ENCODE measurements at places on chromosomes 16 and 17.

DNA sequence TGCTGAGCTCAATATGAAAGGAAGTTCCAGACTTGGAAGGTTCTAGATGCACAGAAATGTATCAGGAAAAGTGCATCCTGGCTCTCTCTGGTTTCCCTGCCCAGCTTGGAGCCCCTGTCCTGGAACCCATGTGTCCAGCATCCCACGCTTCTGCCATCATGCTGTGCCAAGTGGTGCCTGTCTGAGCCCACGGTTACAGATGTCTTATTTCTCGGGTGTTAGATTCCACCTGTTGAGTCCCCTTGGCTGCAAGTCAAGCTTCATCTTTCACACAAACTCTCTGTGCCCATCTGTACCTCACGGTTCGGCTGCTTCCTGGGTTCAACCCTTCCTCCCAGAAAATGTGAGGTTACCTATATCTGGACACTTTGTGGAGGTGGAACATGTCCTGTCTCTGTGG, 22.5 kb downstream of the OR1D5 start:
- no peak for DNase-seq

DNA sequence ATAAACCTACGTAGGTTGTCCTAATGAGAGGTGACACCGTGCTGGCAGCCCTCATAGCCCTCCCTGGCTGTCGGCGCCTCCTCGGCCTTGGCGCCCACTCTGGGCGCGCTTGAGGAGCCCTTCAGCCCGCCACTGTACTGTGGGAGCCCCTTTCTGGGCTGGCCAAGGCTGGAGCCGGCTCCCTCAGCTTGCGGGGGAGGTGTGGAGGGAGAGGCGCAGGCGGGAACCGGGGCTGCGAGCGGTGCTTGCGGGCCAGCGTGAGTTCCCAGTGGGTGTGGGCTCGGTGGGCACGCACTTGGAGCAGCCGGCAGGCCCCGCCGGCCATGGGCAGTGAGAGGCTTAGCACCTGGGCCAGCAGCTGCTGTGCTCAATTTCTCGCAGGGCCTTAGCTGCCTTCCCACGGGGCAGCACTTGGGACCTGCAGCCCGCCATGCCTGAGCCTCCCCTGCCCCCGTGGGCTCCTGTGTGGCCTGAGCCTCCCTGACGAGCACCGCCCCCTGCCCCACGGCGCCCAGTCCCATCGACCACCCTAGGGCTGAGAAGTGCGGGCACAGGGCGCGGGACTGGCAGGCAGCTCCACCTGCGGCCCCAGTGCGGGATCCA, 40.1 kb upstream of the AMZ2 start:
- DNase-seq = no peak

GRCh38 chr16:87324411-87325275, 7.5 kb upstream of the C16orf95 start:
- no peak for DNase-seq

DNA sequence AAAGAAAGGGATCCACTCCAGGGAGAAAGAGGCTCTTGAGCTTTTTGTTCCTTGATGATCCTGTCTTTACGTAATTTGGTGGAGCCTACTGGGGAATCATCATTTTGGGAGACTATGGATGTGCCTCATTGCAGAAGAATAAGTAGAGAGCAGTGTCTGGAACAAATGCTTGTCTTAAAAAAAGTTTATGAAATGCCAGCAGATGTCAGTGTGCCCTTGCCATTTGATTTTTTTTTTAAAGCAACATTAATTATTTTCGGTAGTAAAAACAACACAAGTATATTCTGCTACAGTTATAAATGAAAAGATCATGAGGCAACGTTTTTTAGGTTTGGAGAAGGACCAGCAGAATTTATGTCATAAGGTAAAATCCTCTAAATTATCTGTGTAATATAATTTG, 934.8 kb upstream of the EEF2KMT start:
- no peak for DNase-seq

GRCh38 chr17:35731917-35732805, 722 bp downstream of the RASL10B start:
- DNase-seq = no peak

DNA sequence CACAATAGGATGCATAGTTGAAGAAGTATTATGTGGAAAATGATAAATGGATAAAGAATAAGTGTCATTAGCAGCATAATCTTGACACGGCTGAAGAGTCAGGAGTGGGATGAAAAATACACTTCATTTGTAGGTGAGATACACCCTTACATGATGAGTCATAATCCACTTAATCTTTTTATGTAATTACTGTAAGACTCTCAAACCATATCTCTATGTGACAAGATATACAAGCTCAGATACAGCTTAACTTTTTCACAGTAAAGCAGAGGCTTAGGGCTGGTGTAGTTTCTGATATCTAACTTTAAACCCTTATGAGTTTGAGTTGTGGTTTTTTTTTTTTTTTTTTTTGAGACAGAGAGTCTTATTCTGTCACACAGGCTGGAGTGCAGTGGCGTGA, 101.2 kb downstream of the FTO start:
- no peak for DNase-seq

DNA sequence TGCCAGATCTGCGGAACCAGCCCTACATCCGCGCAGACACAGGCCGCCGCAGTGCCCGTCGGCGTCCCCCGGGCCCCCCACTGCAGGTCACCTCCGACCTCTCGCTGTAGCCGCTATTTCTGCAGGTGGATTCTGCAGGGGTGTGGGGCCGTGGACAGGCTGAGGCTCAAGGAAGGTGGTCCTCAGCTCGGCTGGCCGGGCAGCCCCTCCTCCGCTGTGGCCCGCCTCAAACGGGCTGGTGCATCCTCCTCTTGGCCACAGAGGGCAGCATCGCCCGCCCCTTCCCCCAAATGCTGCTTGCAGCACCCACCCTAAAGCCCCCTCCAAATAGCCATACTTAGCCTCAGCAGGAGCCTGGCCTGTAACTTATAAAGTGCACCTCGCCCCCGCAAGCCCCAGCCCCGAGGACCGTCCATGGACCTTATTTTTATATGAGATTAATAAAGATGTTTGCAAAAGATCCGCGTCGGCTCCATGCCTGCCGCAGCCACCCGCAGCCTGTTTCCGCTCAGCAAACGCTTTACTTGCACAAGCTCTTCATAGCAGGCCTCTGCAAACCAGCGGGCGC, 14.9 kb downstream of the SPATA32 start:
- DNase-seq = no peak

DNA sequence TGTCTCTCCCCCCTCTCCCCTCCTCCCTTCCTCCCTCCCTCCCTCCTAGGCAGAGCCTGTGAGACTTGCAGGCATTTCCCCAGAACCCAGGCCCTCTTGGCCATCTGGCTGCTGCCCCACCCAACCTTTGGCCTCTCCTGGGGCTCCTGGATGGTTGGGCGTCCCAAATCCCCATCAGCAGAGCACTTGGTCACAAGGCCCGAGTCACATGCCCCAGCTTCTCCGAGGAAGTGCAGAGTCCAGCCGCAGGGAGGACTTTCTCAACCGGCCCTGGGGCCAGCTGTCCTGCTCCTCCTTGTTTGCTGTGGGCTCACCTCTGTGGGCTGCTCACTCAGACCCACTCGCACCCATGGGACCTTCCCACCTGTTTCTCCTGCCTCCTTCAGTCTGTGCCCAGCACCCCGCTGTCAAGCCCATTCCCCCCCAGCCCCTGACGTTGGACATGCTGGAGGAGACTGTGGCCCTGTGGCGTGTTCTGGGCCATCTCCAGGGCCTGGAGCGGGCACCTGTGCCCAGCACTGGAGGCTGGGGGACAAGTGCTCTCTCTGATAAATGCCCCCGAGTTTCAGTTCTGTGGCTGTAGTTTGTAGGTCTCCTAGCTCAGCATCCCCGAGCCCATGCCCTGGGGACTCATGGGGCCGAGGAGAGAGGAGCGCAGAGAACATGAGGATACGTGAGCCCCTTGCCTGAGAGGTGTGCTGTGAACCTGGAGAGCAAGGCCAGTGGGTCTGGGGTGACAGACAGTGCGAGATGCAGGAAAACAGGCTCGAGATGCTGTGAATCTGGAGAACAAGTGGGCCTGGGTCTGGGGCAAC, 42.3 kb upstream of the ZNF750 start:
- DNase-seq = no peak

DNA sequence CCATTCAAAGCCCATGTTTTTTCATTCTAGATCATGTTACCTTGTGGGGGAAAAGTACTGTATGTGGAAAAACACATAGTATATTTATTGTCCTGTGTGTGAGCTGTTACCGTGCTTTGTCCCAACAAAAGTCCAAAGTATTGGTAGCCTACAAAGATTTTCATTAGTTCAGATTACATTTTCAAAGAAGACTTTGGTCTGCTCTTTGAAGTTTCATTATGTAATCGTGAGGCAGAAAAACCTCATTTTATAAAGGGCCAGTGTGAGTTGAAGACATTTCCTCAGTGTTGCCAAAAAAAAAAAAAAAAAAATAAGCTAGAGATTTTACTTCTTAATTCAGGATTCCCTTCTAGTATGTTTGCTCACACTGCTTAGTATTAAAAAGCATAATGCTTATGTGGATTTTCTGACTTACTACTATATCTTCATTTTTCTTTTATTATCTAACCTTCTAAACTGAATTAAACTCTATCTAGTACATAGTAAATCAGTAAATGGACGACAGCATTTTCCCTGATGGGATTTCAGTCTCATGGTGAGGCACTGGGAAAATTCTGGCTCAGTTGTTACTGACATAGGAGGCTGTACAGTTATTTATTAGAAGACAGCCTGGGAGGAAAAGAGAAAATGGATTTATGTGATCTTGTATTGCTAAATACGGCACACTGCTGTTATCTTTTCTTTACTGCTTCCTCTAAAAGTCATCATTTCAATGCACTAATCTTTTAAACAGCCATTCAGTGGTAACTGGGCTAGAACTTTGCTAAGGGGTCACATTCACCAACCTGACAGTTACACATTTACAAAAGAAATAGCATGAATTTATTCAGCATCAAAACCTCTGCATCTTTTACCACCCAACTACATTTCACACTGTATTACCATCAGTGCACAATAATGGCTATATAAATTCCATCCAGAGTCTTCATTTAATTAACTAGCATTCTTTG, 100.6 kb downstream of the STXBP4 start:
- DNase-seq = no peak

GRCh38 chr16:85699628-85700027, 10.9 kb upstream of the GINS2 start:
- no peak for DNase-seq

DNA sequence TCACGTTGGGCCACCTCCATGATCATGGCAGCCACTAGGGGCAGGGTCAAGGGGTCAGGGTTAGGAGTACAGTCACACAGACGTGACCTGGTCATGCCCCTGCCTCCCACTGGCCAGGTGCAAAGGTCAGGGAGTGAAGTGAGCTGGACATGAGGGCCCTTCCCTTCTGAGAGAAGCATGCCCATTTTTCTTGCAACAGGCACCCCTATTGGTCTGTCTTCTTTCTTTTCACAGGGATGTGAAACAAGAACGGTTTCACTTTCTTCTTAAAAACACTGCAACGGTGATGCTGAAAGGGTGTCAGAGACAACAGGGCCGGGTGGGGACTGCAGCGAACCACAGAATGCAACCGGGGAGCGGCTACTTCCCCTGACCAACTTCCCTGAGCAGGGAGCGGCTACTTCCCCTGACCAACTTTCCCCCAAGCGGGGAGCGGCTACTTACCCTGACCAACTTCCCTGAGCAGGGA, 52.1 kb upstream of the DOC2B start:
- DNase-seq = no peak

DNA sequence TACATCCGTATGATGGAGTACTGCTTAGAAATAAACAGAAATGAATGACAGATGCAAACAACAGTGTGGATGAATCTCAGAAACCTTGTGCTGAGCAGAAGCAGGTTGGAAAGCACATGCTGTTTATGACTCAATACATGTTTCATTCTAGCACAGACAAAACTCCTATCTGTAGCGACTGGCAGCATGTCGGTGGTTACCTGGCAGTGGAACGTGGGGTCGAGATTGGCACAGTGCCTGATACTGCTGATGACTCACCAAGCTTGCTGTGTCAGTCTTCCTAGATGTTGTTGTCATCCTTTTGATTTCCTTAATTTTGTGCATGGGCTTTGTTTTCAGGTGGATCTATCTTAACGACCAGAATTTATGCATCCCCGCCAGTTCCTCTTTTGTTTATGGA, 62.1 kb downstream of the GAN start:
- no peak for DNase-seq

Data from NCI-H774 (cell line).